Inflammatory macrophage (primary cell): ENCODE measurements at places on chromosomes 2 and 18.
A peak's percentile ranks its signal among the peaks of the same experiment; 100 is the strongest.

DNA sequence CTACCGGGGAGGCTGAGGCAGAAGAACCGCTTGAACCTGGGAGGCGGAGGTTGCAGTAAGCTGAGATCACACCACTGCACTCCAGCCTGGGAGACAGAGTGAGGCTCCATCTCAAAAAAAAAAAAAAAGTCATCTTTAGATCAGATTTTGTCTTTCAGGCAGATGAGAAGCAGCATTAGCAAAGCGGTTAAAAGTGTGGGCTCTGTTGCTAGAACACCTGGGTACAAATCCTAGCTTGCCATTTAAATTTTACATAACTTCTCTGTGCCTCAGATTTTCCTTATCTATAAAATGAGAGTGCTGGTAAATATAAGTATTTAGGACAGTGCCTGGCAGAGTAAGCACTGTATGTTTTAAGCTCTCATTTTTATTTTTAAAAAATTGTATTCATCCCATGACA is 8.2 kb downstream of the CNOT9 start:
- DNase-seq: no peak

- no peak for DNase-seq
Observed at GRCh38 chr2:1595274-1595673, 149.0 kb downstream of the PXDN start.

DNA sequence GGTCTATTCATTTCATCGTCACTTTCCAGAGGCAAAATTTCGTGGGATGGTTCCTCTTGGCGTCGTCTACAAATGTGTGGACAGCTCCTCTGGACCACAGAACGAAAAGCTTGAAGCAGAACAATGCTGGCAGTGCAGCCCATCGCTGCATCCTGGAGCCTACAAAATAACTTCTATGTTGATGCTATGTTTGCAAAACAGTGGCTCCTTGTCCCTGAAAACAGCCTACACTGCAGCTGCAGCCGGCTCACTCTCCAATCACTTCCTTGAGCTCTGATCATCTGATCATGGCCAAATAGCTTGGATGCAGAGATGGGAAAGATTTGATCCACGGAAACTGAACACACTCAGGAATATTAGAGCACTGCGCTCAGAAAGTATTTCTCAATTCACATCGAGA is 60.0 kb downstream of the DOCK10 start:
- DNase-seq: no peak

DNA sequence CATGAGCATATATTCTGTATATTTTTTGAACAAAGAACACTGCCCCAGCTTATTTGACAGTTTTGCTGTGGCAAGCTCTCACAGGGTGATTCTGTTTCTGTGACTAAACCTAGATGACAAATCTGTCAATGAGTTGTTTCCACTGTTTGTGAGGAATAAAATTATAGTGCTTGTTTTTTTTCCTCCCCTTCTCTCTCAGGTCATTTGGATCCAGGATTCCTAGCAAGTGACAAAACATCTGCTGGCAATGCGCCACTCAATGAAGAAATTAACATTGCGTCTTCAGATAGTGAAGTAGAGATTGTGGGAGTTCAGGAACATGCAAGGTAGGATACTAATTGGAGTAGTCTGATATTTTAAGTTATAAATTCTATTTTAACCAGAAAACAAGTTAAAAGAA is 149.3 kb downstream of the HAUS1 start:
- DNase-seq: no peak

DNA sequence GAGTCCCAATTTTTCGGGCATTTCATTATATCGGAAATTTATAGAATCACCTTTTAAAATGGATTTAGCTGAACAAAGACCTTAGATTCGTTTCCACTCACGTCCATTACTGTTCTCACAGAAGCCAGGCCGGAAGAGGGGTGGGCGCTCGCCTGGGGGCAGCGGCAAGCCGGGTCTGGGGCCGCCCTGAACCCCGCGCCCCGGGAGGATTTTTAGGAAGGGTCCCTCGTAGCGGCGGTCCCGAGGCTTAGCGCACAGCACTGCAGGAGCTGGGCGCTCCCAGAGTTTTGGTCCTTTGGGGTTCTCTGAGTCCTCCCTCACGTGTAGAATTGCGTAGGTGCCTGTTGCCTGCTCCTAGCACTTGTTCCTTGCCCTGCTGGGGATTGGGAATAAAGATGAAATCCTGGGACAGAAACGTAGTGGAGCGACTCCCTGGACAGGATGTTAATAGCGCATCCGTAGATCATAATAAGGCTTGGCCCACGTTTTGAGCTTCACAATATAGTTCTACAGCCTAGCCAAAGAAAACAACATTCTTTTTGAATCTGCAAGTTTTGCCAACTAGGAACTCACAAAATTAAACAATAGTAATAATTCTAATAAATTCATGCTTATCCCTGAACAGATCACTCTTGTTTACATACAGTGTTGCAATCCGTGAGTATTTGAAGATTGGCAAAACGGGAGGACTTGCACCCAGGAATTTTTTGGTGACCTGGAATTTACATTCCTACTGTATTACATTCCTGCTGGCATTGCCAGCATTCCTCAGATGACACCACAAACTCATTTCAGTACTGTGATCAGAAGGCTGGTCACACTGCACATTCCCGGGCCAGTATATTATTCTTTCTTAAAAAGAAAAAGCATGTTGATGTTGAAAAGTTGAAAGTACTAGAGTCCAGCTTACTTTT is 875 bp downstream of the C18orf63 start:
- DNase-seq: no peak

- peak; percentile 9 for DNase-seq
Observed at GRCh38 chr2:113266431-113266830, 12.3 kb downstream of the PAX8 start.

DNA sequence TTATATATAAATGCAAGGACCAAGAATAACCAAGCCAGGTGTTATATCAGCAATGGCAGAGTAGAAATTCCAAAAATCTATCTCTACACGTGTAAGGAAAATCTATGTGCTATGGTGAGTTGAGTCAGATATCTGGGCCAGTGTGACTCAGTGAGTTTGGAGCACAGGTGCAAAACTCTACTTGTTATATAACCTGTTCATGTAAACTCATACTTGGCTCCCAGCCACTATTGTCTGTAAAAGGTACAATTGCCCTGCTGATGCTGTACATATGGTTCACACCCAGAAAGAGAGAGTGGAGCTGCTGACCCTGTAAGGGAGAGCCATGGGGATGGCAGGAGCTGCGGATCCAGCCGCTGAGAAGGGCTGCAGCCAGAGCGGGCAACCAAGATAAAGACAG is 112.0 kb downstream of the TRABD2A start:
- DNase-seq: no peak

DNA sequence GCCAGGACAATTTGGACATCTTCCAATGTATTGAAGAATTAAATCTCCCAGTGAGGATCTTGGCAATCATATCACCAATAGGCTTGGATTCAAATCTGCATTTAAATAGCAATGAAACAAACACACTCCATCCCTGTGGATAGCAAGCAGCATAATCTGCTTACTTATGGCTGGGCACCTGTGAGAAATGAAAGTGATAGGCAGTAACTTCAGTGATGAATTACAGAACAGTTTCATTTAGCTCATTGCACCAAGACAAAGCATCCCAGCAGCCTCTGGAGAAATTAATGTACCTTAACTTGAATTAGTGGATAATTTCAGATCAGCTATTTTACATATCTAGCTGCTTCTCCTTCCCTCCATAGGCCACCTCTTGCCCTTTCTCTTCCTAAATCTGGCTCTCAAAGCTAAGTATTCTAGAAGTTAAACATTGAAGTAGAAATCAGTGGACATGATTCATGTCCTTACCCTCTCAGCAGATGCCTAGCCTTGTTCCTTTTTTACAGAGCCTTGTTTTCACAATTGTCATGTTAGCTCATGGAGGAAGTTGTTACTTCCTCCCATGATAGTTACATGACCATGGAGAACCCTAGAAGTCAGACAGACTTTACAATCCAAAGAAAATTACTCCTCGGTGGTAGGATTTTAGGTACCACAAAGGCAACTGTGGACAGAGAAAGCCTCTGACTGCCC is 88.5 kb upstream of the TACR1 start:
- DNase-seq: peak; percentile 80

DNA sequence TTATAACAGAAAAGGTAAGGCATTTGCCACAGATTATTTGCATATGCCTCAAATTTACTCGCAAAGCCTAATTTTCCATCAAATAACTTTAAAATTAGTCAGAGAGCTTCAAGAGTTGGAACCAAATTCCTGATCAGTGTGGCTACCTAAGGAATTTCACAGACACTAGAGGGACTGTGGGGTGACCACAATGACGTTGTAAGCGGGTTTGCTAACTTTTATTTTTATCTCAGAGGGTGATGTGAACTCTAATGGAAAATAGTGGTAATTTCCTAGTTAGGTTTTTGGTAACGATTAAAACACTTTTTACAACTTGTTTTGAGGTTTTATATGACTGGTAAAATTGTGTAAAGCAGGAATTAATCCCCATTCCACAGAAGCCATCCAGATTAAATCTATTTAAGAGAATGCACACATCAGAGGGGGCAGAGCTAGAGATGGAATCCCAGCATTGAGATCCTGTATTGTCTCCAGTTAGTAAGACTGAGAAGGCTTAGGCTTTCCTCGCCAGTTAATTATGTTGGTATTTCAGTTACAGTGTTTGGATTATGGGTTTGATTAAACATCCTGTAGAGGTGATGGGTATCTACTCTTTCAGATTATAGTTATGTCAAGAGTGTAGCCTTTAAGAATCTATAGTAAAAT is 129.0 kb downstream of the GPD2 start:
- no peak for DNase-seq
